ENCODE measurements at places on chromosomes 1 and 21.
A peak's percentile ranks its signal among the peaks of the same experiment; 100 is the strongest.

GRCh38 chr1:3464649-3465025, 10.2 kb downstream of the ARHGEF16 start:
- no peak for DNase-seq

GRCh38 chr1:35773711-35774110, 3.9 kb upstream of the CLSPN start:
- DNase-seq, result no peak

DNA sequence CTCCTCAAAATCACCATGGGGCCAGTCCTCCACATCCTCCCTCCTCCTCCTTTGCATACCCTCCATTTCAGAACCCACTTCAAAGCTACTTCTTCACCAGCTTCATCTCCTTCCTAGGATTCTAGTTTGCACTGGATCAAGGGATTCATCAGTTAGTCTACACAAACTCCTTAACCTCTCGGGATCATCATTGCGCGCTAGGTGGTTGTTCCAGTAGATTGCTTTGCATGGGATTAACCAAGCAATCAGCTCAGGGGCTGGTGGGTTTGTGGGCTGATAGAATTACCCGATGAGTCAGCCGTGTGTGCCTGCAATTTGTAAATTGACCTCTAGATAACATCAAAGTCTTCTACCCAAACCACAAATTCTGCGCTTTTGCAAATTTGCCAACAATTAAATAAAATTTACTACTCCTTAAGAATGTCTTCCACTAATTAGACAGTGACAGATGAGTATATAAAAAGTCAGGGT, 7.7 kb downstream of the KANK4 start:
- no peak for DNase-seq

DNA sequence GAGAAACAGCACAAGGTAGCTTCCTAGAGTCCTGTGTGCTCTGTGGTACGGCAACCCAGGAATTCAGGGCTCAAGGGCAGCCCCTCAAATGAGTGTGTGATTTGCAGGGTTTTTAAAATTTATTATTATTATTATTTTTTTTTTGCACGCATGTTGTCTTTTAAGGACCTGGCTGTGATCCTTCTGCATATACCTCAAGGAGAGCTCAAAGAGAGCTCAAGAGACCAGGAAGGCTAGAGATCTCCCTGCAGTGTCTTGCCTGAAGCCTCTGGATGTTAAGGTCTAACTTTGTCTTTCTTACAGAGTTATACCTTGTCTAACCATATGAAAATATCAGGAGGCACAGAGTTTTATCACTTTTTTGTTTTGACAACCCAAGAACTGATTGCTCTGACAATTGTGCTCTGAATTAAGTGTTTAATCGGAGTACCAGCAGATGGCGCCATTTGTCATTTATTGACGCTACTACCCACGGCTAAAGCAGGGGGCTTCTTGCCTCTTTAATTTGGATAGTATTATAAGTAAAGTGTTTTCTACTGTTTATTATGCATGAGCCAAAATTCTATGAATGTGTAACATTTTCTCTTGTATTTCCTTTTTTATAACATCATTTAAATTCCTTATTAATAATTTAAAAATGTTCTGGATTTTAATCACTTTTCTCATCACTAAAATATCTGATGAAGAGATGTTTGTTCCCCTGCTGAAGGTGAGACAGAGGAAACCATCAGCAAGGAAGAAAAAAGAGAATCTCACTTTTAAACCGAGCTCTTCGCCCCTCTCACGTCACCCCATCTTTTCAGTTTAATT, 35.8 kb upstream of the LMO4 start:
- peak; percentile 32 for DNase-seq

DNA sequence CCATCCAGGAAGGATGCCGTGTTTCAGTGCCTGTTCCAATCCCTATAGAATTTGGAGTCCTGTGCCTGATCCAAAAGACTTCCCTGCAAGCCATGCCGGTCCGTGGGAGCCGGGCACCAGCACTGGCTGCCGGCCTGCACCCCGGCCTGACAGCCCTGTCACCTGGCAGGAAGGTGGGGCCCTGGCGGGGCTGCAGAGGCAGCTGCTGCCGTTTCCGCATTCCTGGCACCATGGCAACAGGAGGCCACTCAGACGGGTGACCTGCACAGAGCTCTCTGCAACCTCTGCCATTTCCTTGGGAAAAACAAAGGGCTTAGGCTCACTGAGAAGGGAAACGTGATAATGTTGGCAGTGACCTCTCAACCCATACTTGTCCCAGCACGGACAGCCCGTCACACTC, 63.2 kb upstream of the TMEM51 start:
- no peak for DNase-seq

- no peak for DNase-seq
These were observed 160.3 kb upstream of the HP1BP3 start for GRCh38 chr1:20947409-20947808.

DNA sequence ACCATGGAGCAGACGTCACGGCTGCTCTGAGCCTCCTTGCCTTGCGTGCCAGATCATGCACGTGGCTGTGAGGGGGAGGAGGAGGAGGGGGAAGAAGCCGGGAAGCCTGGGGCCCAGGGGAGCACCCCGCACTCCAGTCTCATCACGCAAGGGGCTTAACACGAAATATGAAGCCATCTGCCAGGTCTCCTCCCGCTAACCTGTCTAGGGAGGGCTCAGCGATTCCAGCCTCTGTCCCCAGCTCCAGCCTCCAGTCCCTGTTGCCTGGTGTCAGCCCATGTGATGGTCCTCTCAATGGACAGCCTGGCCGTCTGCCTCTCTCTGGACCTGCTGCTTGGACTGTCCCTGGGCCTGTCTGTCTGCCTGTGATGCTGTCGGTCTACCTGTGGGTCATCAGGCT, 22.5 kb upstream of the C1QA start:
- DNase-seq, result no peak

DNA sequence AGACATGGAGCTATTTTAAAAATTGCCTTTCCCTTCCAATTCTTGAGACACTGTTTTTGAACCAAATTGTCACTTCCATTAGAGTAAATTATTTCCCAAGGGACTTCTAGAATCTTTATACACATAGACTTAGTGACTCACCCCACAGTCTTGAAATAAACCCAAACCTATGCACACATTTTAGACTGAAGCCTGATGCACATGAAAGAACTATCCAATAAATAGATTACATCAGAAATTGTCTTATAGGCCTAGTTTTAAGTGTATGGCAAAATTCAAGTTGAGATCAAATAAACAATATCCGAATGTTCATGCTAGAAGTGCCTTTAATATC, 32.2 kb upstream of the ZNF326 start:
- DNase-seq, result no peak

DNA sequence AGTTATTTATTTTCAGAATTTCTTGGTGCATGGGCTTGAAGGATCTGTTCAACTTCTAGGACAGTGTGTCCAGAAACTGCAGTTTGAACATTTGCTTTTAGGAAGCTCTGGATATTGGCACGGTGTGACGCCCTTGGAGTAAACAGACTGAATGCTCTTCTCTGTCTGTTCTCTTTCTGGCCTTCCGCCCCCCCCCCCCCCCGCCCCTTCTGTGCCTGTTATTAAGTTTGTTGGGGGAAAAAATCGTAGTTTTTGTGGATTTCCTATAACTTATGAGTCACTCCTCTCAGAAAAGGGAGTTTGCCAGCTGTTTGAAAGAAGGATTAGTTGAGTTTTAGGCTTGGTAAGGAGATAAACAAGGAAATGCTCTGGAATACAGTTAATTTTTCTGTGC, 1.2 kb downstream of the KCTD3 start:
- DNase-seq, result no peak

DNA sequence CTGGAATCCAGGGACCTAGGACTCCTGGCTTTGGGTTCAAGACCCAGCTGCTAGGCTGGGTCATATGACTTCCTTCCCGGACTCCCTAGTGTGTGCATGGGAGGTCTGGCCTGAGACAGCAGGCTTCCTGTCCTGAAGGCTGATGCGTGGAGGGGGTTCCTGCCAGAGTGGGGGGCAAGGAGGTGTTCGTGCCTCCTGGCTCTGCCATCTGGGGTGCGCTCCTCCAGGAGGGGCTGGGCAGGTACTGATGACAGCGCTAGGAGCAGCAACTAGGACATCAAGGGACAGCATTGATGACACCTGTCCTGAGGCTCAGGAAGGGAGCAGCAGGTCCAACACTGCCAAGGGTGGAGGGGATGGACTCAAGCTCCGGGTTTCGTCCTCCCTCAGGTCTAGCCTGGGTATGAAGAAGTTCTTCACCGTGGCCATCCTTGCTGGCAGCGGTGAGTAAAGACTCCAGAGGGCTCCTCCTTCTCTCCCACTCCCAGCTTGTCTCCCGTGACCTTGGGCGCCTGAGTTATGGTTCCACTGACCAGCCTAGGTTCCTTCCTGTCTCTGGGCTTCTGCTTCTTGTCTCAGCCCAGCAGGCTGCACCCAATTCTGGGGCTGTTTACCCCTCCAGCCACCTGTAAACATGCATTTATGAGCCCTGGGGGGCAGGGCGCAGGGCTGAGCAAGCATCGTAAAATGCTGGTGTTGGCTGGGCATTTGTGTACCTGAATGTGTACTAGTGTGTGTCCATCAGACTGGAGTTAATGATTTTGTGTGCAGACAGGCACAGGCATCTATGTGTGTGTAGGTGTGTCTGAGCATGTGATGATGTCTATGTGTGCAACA, 871 bp downstream of the PLA2G2F start:
- DNase-seq, result no peak

- no peak for DNase-seq
These were observed 7.8 kb upstream of the PHLDA3 start for GRCh38 chr1:201476670-201477344.

- DNase-seq, result no peak
These were observed 12.8 kb downstream of the PMVK start for GRCh38 chr1:154923695-154924094.

DNA sequence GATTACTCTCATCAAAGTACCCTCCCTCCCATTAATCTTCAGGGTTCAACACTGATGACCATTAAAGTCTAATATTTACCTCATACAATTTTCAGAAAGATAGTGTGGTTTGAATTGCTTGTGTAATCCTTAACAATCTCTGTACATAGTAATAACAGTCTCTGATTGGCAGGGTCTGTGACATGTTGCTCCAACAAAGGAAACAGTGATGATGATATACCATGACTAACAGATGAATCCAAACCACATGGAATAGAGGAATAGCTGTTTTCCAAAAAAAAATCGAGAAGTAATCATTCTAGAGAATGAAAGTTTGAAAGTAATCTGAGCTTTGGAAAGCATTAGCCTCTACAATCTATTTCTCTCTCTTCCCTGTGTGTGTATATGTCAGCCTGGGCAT, 610.1 kb upstream of the NEGR1 start:
- no peak for DNase-seq

DNA sequence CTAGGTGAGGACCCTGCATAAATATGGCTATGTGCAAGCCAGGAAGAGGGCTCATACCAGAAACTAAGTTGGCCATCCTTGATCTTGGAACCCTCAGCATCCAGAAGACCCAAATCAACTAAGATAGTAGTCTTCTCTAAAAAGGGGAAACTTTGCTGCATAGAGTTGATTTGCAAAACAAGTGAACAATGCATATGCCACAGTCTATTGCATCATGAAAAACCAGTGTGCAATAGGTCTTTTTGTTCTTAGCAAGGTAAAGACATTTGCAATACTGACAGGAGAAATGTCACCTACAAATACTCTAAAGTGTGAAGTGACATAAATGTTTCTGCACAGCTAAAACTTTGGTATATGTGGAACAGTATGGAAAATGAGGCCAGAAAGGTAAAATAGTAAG, 2.0 kb upstream of the IFI16 start:
- DNase-seq, result no peak

DNA sequence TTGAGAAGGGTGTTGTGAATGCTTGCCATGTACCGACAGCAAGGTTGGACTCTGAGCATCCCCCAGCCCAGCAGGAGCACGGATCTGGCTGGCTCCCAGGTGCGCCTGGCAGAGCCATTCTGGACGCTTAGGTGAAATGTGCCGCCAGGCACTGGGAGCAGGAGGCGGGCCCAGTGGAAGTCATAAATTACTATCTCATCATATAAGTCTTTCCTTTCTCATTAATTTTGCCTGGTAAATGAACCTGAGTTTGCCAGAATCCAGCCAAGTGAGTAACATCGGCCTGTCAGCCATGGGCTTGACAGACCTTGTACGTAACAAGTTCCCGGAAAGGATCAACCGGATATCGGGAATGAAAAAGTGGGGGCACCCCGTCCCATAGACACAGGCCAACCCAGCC, 179.5 kb upstream of the ARHGEF16 start:
- no peak for DNase-seq

- DNase-seq, result no peak
These were observed 1.1 kb downstream of the NMNAT2 start for GRCh38 chr1:183416850-183417771.

GRCh38 chr1:928825-929661, 5.3 kb downstream of the SAMD11 start:
- no peak for DNase-seq

DNA sequence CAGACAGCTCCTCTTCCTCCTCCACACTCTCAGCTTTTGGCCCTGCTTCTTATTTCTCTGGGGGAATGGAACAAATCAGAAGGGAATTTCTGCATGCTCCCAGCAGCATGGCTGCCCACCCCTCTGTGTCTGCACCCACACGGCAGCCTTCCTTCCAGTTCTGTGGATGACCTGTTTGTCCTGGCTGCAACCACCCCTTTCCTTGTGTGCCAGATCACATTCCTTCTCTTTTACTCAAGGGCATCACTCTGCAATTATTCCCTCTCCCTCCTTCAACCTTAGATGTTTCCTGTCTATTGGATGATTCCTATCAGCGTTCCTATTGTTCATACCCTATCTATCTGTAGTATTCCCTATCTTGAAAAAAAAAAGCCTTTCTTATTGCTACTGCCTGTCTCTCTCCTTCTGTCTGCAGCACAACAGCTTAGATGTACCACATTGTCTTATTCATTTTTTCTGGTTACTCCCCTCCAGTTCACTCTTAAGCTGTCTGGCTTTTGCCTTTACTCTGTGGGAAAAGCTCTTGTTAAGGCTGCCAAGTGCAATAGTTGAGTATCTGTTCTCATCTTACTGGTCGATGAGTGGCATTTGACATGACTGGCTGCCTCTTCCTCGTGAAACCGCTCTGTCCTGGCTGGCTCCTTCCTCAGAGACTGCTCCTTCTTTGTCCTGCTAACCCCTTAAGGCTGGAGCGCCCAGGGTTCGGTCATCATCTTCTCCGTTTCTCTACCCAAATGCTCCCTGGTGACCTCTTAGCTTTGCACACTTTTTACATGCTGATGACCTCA, 351.1 kb downstream of the CAMTA1 start:
- no peak for DNase-seq

DNA sequence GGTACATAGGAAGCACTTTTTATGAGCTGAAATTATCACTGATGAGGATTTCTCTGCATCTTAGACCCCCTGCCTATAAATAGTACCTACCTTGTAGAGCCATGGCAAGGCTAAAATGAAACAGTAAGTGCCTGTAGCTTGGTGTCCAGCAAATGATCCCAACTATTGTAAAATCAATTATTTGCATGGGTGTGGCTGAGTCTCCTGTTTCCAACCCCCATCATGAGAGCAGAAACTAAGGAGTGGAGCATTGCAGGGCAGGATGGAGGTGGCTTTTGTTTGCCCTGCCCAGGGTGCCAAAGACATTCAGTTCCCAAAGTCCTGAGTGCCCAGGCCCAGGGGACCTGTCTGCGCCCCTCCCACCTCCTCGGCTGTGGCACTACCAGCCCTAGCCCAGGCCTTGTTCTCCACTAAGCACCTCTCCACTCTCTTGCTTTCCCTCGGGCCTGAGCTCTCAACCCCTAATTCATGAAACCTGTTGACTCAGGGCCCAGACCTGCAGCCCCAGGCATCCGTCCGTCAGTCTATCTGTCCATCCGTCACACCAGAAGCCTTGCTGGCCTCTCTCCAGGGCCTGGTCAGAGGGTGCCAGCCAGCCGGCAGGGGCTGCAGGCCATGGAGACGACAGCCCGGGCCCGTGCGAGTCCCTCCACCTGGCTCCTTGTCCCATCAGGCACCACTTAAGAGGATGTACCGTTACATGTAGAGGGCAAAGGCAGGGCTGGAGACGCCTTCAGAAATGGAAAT, 39.6 kb downstream of the PAX7 start:
- DNase-seq, result no peak
